Inflammatory macrophage treated with lipopolysaccharide for 4 hours (primary cell): ENCODE measurements at places on chromosomes 7 and 10.

GRCh38 chr10:109977382-109977806 is 30.4 kb upstream of the ADD3 start:
- DNase-seq: no peak

- DNase-seq: no peak
Observed at GRCh38 chr10:47063858-47064257, 152.6 kb downstream of the PTPN20 start.

DNA sequence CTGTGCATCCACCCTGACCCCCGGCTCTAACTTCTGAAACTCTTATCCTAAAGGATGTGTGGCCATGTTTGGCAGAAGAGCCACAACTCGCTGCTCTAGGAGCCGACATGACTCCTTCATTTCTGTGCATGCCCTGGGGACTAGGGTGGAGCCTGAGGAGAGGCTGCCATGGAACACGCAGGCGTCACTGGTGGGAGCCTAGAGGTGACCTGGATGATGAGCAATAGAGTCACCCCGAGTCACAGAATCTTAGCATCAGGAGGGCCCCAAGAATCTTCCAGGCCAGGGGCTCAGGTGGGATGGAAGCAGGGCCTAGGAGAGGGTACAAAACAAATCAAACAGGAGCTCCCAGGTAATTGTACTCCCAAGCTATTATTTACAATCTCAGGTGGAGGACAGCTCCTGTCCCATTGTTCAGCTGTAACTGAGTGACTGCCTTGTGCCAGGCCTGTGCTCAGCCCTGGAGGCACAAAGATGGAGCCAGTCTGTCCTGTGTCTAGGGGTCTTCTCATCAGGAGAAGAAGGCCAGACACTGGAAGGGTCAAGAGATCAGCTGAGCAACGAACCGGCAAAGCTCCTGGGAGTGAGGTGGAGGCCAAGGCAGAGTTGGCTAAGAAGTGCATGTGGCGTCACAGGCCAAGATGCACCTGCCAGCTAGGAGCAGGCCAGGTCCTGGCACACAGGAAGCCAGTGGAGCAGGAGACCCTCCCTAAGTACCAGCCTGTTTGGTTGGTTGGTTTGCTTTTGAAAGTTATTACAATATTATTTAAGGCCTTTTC is 5.8 kb upstream of the ZNF22 start:
- DNase-seq: no peak

- no peak for DNase-seq
Observed at GRCh38 chr7:90886416-90886815, 290.3 kb downstream of the CDK14 start.

- DNase-seq: peak; percentile 96
Observed at GRCh38 chr7:17041324-17041723, 159.5 kb upstream of the AGR3 start.

DNA sequence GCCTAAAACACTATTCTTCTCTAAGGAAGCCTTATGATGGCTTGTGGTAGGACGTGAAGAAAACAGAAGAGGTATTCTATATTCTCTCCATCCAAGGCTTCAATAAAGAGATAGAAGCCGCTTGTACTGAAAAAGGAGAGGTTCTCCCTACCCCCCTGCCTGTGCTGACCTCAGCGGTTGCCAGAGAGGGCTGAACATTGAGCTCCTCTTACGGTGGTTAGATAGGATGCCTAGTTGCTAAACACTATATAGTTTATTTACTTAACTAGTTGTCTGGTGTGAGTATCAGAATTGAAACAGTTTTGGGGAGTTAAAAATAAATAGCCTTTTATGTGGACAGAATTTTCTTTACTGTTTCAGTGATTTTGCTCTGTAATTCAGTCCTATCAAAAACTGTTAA is 112.2 kb downstream of the TFPI2 start:
- DNase-seq: no peak

DNA sequence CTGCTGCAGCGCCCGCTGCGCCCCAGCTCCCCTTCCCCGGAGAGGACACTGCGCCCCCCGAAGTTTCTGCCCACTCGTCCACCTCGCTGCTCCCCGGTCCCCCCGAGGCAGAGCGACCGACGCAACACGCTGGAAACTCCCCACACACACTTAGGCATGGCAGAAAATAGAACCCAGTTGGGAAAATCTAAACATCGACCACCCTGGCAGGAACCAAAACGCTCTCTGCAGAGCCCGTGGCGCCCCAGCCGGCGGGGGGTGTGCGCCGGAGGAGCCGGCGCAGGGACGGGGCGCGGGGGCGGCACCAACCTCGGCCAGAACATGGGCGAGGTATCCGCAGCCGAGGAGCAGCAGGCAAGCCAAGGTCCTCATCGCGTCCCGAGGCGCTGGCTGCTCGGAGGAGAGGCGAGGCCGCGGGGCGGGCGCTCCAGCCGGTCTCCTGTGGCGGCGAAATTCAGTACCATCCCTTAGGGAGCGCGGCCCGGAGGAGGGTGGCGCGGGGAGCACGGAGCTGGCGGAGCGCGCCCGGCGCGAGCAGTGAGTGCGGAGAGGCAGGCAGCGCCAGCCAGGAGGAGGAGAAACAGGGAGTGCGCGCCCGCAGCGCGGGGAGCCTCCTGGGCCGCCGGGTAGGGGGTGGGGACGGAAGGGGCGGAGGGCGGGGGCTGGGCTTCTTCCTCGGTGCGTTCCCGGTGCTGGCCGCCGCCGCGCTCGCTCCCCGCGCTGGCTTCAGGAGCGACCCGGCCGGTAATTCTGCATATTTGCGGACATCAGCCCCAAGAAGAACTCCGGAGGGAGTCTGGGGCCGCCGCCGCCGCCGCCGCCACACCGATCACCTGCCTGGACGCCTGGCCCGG is 789 bp downstream of the PDGFA start:
- DNase-seq: peak; percentile 8

- no peak for DNase-seq
Observed at GRCh38 chr10:115580239-115580638, 487.1 kb downstream of the ATRNL1 start.

DNA sequence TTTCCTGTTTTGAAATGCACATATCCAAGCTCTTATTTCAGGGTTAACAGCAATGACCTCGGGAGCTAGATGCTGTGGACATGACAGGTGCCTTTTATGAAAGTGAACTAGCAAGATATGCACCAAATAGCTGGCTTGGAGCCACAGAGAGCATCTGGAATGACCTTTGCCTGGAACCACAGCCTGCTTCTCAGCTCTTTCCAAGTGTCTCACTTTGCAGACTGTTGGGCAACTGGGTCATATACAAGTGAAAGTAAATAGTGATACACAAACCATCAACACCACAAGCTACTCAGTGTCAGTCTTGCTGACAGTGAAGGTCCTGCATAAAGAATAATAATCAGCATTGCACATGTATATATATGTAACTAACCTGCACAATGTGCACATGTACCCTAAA is 183.5 kb downstream of the RNF133 start:
- DNase-seq: no peak

GRCh38 chr7:142807855-142808460 is 37.2 kb downstream of the PRSS2 start:
- no peak for DNase-seq

DNA sequence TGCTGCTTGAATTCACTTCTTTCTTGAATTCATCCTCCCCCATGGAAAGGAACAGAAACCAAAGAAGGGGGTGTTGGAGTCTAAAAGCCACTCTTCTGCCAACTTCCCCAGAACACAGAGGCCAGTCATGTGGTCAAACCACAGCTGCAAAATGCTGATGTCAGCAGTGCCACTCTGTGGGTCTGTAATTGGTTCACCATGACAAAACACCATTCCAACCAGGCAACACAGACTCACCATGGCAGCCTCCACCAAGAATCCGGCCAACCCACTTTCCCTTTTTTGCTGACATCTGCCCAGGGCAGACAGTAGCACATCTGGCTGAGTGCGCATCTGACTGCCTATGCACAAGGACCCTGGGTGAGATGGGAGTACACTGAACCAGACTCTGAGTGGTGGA is 16.8 kb downstream of the OSBPL3 start:
- peak; percentile 93 for DNase-seq

DNA sequence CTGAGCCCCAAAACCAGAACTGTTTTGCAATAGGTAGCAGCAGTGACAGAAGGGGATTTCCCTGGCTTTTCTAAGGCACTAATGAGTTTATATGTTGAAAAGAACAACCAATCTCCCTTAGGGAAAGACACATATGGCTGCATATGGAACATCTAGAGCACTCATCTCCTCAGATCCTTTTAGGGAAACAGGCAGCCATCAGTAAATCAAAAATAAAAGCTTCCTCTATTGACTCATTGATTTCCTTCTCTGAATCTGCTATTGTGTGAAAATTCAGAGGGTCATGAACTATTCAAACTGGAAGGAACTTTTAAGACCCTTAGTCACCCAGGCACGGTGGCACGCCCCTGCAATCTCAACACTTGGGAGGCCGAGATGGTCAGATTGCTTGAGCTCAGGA is 110.9 kb upstream of the NANOS1 start:
- peak; percentile 85 for DNase-seq

DNA sequence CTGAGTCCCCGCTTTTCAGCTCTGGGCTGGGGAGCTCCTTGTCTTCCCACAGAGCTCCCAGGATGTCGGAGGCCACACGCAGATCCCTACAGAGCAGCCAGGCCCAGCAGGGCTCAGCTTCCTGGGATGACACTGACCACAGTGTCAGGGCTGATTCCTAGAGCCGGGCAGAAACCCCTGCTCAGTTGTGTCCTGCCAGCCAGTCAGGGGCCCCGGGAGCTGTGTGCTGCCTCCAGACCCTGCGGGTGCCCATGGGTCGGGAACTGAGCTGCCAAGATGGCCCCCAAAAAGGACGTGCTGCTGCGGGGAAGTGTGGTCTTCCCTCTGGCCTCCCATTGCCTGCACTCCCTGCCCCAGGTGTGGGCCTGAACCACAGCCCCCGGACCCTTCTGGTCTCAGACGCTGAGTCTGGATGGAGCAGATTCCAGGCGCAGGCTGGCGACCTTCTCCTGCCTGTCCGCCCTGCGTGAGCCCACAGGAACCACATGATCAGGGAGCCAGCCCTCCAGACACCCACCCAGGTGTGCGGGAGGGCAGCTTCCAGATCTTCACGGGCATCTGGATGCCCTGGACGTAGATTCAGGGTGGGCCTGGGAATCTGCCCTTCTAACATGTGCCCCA is 217.4 kb downstream of the MAD1L1 start:
- no peak for DNase-seq

- DNase-seq: peak; percentile 73
Observed at GRCh38 chr10:96772196-96772595, 51.9 kb upstream of the PIK3AP1 start.

DNA sequence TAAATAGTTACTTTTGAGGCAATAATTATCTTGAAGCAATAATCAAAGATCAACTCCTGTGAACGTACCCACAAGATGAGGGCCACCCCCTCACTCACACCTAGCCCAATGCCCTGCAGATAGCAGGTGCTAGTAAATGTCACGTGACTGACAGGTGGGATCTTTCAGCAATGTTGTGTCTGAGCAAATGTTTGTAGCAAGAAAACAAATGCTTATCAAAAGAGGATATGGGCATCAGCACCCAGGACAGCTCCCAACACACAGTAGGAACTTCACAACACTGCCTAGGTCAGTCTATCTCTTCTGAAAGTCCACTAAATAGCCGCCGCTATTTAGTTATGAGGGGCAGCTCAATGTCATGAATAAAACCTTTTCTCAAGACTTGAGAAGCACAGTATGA is 120.8 kb upstream of the PDLIM1 start:
- no peak for DNase-seq

GRCh38 chr7:71616217-71616616 is 484.3 kb downstream of the GALNT17 start:
- no peak for DNase-seq

DNA sequence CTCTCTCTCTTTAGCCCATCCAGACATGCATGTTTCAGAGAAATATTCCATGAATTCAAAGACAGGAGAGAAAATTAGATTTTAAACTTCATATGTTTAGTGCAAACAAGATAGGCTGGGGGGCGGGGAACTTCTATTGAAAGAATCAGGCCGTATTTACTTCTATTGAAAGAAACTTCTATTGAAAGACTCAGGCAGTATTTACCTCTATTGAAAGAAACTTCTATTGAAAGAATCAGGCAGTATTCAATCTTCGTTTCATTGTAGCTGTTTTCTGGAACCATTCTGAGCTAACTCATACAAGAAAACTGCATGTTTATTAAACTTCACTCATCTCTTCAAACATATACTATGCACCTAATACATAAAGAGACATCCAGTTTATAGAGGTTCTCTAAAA is 123.1 kb downstream of the TYW1B start:
- DNase-seq: no peak

- no peak for DNase-seq
Observed at GRCh38 chr7:42494199-42494710, 257.2 kb upstream of the GLI3 start.

GRCh38 chr7:27165996-27166530 is 726 bp upstream of the HOXA9 start:
- DNase-seq: no peak

GRCh38 chr10:18767981-18768380 is 108.8 kb downstream of the ARL5B start:
- no peak for DNase-seq

GRCh38 chr10:44397476-44398225 is 12.8 kb upstream of the CXCL12 start:
- no peak for DNase-seq

DNA sequence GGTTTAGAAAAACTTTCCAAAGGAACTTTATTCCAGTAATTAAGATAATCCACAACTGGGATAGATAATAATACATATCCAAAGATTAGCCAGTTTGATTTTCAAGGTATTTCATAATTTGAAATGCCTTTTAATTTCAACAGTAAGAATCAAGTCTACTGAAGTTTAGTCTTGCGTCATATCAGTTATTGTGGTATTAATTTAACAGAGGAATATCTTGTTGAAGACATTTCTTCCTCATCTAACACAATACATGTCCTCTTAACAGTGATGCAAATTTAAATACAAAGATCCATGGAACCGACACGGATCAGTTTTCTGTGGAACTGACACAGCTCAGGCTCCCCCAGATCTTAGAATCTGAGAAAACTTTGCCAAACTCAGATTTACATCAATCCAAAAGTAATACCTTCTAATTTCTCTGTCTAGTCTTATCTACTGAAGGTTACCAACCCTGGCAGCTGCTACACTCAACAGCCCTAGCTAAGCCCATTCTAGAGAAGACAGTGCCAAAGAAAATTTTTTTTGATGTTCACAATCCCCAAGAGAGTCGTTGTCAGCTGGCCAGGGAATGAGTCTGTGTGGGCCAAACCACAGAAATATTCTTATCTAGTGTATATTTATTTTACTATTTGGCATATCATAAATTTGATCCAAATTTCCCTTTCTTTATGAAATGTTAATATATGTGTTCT is 365.2 kb upstream of the MEOX2 start:
- DNase-seq: no peak

- DNase-seq: no peak
Observed at GRCh38 chr10:132684164-132684891, 101.6 kb downstream of the NKX6-2 start.

- no peak for DNase-seq
Observed at GRCh38 chr7:155452505-155453295, 5.2 kb upstream of the EN2 start.

GRCh38 chr7:105353752-105354328 is 34.9 kb downstream of the SRPK2 start:
- peak; percentile 19 for DNase-seq
